NCI-H2081 treated with DMSO at 0.1 percent for 48 hours (cell line): ENCODE measurements at places on chromosomes 5 and 9.

GRCh38 chr9:69603656-69604055 is 68.5 kb downstream of the APBA1 start:
- no peak for DNase-seq

- DNase-seq: no peak
Measured at GRCh38 chr5:151248651-151249050, 4.3 kb upstream of the GM2A start.

- DNase-seq: no peak
Measured at GRCh38 chr5:139543423-139543991, 17.6 kb upstream of the UBE2D2 start.

- DNase-seq: no peak
Measured at GRCh38 chr5:148791334-148791667, 35.1 kb upstream of the ADRB2 start.
